Peyer's patch (tissue), 4 donors: ENCODE measurements at places on chromosomes 6 and 20. TPM values are rescaled to one million over a fixed set of nuclear protein-coding genes. Genes with fewer than 3 reads are reported as not detected.

Gene DDO
- total RNA-seq = 3.5 TPM

Gene WFDC10B
- not detected for total RNA-seq

Gene TMEM170B
- 0.35 TPM for total RNA-seq

DNA sequence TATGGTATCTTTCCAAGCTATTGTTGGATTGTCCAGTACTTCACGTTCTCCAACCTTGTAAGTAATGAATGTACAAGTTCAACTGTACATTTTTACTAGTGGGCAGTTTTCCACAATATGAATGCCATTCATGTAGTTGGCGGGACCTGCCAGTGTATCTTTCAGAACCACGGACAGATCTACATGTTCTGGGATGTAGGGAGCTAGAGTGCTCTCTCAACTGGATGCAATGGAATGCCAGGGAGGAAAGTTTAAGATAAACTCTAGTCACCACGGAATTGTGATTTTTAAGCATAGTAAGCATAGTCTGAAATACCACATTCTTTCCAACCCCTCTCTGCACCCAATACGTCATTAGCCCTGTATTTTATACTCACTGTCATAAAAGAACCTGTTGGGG is 21.5 kb upstream of the HLA-C start:
- H3K36me3 ChIP-seq = no peaks in the 10 kb centered on the region
- H3K27me3 ChIP-seq = no peaks in the 10 kb centered on the region
- no peak overlapping the region for H3K27ac ChIP-seq
- H3K4me3 ChIP-seq = no peak overlapping the region
- DNase-seq = no peak
- H3K4me1 ChIP-seq = no peaks in the 10 kb centered on the region

Gene VNN1
- total RNA-seq = 28.7 TPM
